CD4-positive, CD25-positive, alpha-beta regulatory T cell (primary cell): ENCODE measurements at places on chromosomes 7 and 10. TPM values are rescaled to one million over a fixed set of nuclear protein-coding genes. Genes with fewer than 3 reads are reported as not detected.

FAM25G gene
- polyA plus RNA-seq = not detected

MEPCE gene
- 10.2 TPM for polyA plus RNA-seq

HOGA1 gene
- polyA plus RNA-seq = not detected

TBX20 gene
- polyA plus RNA-seq = not detected

LIPK gene
- not detected for polyA plus RNA-seq

DNA sequence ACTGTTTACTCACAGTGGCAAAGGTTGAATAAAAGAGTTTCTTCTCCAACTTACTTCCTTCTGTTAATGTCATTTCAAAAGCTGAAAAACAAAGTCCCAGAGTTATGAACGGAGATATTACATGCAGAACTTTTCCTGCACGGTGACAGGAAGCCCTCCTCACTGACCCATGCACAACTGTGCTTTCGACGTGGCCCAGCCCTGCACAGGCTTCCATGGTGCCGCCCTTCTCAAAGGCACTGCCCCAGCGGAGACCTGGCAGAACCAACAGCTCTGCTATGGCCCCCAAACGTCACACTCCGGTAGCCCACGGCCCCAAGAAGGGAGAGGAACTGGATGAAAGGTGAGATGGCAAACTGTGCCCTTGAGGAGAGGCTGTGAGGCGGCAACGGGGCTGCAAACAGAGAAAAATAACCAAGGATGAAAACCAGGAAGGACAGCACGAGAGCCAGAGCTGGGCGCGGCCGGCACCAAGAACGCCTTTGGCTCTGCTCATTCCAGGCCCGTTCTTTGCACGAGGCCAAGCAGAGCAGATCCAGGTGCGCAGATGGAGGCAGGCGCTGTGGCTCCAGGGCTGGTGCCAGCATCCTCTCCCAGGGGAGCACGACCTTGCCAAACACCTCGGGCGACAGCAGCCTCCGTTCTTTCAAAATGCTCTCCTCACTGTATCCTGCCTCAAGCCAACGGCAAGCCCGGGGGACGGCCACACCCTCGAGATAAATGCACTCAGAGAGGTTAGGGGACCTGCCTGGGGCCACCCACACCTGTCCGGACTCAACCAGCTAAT is 7.0 kb upstream of the FUOM start:
- no peak for DNase-seq
